ENCODE measurements at places on chromosomes 4 and X.

GRCh38 chr4:14916554-14917297 is 85.6 kb upstream of the CPEB2 start:
- no peak for DNase-seq

GRCh38 chr4:53233114-53233795 is 132.6 kb downstream of the SCFD2 start:
- no peak for DNase-seq

DNA sequence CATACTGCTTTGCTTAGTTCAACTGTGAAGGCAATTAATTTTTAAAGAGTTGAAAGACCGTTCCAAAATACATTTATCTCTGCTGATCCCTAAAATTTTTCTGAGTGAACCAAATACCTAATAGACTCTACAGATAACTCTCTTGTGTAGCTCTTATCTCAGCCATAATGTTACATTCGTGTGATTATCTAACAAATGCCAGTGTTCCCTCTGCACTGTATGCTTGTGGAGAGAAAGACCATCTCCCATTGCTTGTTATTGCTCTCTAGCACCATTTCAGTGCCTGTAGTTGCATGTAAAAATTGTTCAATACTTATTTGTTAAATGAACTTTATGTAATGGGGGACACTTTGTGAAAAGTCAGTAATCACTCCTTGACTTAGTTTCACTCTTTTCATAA is 81.3 kb upstream of the ATOH1 start:
- no peak for DNase-seq

DNA sequence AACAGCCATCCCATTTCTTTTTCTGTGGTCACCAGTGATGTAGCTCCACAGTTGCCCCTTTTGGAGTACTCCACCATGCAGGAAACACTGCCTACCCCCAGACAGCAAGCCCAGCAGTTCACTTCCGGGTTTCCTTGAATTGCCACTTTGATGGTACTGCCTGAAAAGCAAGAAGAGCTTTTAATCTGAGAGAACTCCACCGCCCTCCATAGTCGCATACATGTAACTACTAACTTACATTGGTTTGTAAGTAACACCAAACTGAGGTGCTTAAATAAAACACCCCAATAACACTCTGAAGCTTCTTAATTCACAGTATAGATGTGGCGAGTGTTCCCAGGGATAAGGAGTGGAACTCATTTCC is 53.6 kb upstream of the HPSE start:
- DNase-seq = peak; percentile 30

DNA sequence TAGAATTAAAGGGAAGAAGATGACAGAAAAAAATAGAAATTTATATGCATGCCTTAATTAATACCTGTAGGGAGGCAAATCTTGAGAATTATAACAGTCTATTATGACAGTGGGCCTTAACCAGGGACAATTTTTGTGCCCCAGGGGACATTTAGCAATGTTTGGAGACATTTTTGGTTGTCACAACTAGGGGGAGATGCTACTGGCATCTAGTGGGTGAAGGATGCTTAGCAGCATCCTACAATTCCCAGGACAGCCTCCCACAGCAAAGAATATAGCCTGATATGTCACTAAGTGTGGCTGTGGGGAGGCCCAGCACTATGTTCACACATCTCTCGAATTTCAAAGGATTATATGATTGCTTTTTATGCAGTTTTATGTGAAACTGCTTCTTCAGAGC is 10.5 kb downstream of the GPR82 start:
- peak; percentile 21 for DNase-seq

DNA sequence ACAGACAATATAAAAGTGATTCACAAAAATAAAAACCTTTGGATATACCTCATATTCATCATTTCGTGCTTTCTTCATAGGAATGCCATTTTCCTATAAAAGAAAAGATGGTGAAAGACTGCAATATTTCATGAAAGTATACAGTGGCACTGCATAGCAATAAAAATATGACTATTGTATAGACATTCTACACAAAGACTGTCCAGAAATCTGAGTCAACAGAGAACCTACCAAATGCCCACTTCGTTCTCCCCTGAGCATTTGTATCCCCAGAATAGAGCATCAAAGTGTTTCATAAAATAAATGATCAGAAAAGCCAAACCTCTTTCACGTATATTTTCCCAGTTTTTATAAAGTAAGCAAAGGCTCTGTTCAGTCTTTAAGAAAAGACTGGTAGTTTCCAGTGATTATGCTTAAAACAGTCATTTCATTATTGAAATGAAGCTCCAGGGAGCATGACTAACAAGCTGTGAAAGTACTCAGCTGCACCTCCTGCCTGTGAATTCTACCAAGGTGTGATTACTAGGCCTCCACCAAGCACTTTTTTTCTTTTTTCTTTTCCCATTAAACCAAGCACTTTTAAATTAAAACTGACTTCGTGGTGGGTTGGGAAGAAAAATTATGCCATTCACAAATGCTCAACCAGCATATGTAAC is 20.2 kb downstream of the PPA2 start:
- no peak for DNase-seq

DNA sequence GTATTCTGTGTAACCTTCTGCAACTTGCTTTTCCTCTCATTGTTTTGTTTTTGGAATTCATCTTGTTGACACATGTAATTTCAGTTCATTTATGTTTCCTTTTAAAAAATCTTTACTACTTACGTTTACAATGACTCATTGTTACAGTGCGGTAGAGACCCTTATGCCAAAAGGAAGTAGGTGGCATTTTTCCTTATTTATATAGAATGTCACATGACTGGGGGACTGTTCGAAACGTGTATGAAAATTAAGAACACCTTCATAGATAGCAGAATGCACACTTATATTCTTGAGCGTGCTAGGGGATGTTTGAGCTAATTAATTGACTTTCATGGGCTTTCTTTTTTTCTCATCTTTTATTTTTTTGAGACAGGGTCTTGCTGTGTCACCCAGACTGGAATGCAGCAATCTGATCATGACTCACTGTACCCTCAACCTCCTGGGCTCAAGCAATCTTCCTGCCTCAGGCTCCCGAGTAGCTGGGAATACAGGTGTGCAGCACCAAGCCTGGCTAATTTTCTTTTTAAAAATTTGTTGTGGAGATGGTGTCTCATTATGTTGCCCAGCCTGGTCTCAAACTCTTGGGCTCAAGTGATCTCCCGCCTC is 7.3 kb downstream of the REPS2 start:
- DNase-seq = no peak

Data from hematopoietic multipotent progenitor cell treated with erythropoietin and hydrocortisone succinate and interleukin-3 and kit ligand, for 8 days (in vitro differentiated cells).